ENCODE measurements at places on chromosomes 3 and 15.

DNA sequence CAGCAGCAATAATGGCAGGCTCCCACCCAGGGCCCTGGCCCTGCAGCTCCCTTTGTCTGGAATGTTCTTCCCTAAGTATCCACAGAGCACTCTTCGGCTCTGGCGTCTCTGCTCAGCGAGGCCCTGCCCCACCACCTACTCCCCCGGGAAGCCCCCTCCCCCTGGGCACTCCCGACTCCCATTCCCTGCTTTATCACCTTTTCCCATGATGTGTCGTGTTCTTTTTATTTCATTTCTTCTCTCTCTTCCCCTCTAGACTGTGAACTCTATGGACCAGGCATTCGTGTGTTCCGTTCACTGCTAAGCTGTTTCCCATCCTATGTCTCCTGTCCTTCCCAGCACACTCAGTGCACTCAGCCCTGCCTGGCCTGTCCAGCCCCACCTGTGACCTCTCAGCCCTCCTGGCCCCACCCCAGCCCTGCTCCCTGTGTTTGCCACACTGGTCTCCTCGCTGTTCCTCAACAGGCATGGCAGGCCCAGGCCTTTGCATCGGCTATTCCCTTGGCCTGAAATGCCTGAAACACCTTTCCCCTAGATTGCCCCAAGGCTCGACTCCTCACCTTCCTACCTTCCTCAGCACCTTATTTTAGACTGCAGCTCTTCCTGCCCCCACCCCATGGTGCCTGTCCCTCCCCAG is 107.4 kb downstream of the TPRA1 start:
- DNase-seq = no peak

- DNase-seq = no peak
Measured at GRCh38 chr15:48366584-48367312, 35.5 kb downstream of the DUT start.

GRCh38 chr3:185744997-185745843 is 79.6 kb downstream of the IGF2BP2 start:
- DNase-seq = peak; percentile 87

DNA sequence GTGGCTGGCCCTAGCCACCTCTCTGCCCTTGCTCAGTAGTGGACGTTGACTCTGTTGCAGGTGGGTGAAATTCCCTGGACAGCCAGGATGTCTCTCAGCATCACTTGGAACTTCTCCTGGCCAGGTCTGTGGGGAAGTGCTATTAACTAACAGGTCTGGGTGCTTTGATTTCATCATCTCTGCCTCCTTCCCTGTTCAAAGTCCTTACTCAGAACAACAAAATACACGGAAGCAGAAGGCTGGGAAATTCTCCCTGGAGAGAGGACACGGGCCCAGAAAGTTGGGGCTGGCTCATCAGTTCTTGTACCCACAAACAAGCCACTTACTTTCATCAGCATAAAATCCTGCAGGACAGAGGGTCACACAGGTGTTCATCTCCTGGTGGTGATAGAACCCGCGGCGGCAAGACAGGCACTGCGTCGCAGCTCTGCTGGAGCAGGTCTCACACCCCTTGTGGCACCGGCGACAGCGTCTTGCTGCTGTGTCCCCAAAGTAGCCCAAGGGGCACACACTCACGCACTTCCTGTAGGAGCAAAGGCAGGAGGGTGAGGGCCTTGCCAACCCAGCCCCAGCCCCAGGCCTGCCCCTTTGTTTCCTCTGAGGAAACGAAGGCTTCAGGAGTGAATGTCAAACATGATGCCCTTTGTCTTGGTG is 29.6 kb upstream of the SNRPA1 start:
- no peak for DNase-seq

Data from fibroblast of skin of abdomen (primary cell).